HS-5 (cell line): ENCODE measurements at places on chromosomes 12 and 14.

DNA sequence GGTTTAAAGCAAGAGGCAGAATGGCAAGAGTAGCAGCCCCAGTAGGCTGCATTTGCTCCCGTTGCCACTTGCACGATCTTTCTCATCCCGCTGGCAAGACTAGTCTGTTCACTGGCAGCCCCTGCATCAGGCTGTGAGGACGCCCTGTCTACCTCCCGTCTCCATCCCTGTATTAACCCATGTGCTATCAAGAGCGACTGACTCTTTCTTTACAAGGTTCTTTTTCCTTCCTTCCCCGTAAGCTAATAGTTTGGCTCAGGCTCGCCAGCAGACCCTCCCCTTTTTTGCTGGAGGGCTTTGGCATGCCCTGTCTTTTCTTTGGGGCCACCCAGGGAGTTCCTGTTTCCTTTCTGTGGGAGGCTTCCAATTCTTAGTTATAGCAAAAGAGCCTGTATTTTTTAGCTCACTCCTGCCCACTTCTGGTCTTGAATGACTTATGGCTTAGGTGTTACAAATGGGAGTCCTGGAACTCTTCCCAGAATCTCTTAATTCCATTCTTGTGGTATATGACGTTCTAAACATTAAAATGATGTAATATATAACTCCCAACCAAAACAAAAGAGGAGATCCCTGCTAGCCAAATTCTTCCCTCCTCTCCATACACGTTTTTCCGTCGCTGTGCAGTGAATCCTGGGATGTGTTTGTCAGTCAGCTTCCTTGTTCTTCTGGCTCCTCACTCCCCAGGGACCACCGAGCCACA lies 149.0 kb downstream of the PRKCH start:
- DNase-seq = peak; percentile 80

DNA sequence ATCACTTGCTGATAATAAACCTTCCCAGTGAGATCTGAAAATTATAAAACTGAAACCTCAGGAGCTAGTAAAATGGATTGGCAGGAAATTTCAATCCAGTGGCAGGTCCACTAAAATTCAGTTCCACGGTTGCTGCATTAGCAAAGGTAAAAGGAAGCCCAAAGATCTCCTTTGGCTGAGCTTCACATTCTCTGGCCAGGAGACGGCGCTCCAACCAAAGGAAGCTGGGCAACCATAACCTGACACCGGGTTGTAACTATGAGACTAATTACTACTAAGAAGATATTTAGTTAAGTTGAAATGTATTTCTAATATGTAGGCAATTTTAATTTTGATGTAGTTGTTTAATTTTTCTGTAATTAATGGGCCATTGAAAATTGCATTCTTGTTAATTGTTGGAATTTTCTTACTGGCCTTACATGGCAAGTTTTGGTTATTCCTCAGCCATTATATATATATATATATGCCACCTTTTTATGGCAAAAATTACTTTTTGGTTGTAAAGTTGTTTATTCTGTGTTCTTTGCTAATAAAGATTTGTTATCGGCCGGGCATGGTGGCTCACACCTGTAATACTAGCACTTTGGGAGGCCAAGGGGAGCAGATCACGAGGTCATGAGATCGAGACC lies 17.0 kb downstream of the OR8S1 start:
- DNase-seq = no peak

GRCh38 chr14:21307637-21308036 lies 27.8 kb downstream of the RPGRIP1 start:
- DNase-seq = no peak

GRCh38 chr12:47754126-47754525 lies 4.6 kb downstream of the RAPGEF3 start:
- DNase-seq = no peak

DNA sequence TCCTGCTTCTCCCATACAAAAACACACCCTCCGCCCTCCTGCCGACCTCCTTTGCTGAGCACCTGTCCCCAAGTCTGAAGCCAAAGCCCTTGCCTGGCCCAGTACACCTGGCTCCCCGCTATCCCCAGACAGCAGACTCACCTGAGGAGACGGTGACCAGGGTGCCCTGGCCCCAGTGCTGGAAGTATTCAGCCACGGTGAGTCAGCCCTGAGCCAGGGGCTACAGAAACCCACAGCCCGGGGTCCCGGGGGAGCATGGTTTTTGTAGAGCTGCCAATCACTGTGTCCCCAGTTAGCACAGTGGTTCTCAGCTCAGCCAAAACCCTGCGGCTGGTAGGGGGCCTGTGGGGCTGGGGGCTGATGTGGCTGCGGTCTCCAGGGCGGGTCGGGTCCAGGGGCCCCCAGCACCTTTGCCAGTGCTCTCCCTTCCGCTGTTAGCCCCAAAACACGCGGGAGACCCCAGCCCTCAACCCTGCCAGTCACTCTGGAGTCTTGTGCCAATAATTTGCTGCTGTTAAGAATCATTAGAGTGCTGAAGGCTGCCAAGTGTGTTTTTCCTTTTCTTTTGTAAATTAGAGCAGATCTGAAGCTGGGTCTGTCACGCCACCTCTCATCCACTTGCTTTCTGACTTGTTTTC lies 339.0 kb downstream of the TMEM121 start:
- DNase-seq = no peak

DNA sequence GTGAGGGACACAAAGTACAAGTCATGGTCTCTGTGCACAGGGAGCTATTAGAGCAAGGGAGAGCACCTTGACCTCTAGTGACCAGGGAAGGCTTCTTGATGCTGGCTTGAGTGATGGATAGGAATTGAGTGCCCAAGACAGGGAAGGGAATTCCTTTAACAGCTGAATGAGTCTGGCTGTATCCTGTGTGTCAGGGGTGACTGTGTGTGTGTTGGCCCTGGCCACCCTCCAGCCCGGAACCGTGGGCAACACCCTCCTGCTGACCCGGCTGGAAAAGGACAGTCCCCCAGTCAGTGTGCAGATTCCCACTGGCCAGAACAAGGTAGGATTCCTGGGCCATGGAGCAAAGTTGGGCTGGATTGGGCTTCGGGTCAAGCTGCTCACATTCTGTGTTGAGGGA lies 5.5 kb upstream of the PFDN5 start:
- no peak for DNase-seq

- DNase-seq = no peak
Observed at GRCh38 chr12:103851127-103851526, 10.1 kb upstream of the NT5DC3 start.

DNA sequence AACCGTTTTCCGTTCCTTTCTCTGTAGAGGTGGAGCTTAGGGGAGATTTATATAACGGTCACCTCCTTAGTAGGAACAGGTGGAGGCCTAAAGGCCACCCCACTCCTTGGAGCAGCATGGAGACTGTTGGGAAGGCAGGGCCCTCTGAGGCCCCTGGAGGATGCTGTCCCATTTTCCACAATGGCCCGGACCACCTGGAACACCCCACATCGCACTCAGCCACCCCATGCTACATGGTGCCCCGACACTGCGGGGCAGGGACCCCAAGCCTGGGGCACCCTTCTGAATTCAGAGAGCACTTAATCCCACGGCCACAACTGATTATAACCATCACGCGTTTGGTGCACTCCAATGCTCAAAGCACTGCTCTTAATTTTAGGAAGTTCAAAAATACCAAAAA lies 41.4 kb downstream of the C14orf132 start:
- no peak for DNase-seq

GRCh38 chr12:107990325-107990724 lies 138.8 kb upstream of the WSCD2 start:
- no peak for DNase-seq

- DNase-seq = no peak
Observed at GRCh38 chr12:106197906-106198623, 49.8 kb downstream of the CKAP4 start.

- DNase-seq = no peak
Observed at GRCh38 chr14:87184180-87184579, 808.8 kb downstream of the GALC start.

GRCh38 chr14:53894456-53894855 lies 62.2 kb downstream of the BMP4 start:
- peak; percentile 53 for DNase-seq

- no peak for DNase-seq
Observed at GRCh38 chr14:49480053-49480760, 106.0 kb downstream of the RPS29 start.

DNA sequence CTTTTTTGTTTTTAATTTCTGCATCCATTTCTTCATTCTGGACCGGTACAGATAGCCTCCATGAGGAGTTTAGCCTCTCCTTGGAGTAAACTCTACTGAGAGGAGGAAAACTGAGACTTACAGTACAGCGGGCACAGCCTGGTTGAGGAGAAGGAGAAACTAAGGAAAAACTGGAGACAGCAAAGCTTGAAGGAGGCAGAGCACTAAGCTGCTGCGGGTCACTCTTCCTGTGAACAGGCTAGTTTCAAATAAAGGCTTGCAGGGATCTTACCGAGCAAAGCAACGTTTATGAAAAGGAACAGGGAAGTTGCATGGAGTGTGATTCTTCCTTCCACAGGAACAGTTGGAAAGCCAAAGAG lies 348 bp upstream of the SSTR1 start:
- no peak for DNase-seq

DNA sequence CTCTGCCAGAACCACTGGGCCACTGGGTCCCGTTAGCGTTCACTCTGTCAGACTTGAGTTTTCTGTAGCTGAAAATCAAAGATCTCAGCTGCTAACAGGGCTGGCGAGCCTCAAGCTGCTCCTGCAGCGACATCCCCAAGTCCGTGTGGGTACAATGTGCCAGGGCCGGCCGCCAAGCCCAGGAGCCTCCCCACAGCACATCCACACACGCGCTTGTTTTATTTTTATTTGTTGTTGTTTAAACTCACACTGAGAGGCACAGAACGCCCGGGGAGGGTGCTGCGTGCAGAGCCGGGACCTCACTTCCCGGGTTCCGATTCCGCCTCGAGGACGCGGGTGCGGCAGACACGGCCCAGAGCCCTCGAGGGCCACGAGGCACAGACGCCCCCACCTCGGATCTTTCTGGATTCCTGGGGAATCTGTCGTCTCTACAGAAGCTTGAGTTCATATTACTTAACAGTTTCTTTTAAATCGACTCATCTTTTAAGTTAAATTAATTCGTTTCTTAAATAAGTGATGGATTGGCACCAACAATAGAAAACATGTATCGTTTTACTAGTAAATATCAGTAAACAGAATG lies 9.3 kb downstream of the GALNT9 start:
- no peak for DNase-seq

- DNase-seq = peak; percentile 59
Observed at GRCh38 chr12:127306604-127307215, 960.3 kb upstream of the TMEM132C start.

GRCh38 chr12:26226629-26227360 lies 31.4 kb downstream of the SSPN start:
- DNase-seq = no peak

DNA sequence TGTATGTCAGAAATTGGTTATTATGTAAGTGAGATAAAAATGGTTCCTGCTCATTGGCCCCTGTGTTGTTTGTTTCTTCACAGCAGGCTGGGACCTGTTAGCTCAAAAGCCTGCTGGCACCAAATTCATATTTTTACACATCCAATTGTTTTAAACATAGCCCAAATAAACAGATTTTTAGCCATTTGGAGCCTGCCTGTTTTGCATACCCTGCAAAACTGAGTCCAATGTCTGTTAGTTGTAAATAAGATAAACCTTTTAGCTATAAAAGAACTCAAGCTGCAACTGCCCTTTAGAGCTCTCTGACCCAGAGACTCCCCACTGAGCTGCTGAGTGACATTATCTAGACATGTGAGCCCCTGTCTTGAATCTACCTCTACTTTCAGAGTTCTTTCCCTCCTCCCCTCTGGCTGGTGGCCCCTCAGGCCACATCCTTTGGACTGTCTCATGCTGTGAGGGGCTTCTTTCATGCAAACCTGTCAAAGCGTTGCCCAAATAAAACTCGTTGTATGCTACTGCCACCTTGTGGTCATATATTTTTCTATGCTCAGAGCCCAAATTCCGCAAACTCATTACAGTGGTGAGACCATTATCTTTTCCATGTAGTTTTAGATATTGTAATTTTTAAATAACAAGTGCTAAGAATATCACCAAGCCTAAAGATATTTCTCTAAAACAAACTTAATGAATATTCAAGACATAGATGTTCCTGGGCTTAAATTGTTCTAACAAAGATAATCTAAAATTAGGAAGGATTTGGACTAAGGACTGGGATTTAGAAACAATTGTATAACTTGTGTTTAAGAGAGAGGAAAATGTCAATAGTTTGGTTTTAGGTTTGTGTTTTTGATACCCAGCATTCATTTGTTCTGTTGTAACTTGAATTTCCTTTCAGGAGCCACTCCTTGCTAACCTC lies 337.9 kb downstream of the AACS start:
- peak; percentile 30 for DNase-seq

DNA sequence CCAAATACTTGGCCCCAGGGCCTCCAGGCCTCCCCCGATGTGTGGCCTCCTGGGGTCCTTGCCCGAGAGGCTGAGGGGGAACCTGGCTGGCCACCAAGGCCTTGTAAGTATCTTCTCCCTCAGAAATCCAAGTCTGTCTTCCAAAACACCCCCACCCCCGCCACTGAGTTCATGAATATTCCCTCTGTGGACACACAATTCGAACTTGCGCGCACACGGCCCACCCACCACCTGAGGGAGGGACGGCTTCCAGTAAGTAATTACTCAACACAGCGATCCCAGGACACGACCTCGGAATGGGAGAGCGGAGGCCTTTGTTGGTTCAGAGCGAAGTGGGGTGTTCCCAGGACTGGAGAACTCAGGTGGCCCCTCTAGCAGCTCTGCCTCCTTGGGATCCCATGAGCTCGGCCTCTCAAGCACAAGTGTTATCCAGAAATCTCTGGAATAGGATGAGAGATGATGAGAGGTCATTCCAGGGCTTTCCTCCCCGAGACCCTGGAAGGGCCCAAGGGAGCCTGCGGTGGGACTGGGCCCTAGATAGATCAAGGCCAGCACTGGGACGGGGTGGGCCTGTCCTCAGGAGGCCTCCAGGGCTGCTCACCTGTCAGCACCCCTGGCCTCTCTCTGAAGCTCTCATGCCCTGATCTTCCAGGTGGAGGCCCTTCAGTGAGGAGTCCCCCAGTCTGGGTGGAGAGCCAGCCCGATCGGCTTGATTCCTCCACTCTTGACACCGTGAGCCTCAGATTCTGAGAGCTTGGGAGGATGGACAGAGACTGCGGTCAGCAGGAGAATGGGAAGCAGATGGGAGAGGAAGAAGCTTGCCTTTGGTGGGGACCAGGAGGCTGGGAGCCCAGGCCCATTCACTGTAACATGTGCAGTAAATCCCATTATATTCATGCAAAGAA lies 219.0 kb upstream of the RTL1 start:
- no peak for DNase-seq

GRCh38 chr12:128687851-128688250 lies 135.9 kb downstream of the SLC15A4 start:
- no peak for DNase-seq
